ENCODE measurements at places on chromosomes 6 and 20.

DNA sequence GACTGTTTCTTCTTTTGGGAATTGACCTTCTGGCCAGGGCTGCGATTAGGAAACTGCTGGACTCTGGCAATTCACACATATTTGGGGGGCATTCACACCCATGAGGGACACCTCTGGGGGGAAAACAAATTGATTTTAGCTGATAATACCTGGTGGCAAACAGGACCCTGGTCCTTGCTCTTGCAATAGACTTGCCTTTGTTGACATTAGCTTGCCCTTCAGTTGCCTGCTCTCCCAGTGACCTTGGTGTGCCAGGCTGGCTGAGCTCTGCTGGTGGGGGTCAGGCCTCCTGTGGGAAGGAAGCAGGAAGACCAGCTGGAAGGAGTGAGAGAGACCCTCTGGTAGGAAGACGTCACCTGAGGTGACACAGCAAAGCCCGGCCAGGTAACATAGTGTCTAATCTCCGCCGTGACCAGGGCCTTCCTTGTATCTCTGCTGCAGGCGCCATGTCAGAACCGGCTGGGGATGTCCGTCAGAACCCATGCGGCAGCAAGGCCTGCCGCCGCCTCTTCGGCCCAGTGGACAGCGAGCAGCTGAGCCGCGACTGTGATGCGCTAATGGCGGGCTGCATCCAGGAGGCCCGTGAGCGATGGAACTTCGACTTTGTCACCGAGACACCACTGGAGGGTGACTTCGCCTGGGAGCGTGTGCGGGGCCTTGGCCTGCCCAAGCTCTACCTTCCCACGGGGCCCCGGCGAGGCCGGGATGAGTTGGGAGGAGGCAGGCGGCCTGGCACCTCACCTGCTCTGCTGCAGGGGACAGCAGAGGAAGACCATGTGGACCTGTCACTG is 5.3 kb downstream of the CDKN1A start:
- no peak for DNase-seq

- no peak for DNase-seq
Measured at GRCh38 chr6:153956808-153957207, 82.2 kb upstream of the OPRM1 start.

GRCh38 chr6:109916759-109917158 is 61.4 kb upstream of the GPR6 start:
- DNase-seq: no peak

- DNase-seq: no peak
Measured at GRCh38 chr20:48603116-48603818, 224.5 kb downstream of the PREX1 start.

DNA sequence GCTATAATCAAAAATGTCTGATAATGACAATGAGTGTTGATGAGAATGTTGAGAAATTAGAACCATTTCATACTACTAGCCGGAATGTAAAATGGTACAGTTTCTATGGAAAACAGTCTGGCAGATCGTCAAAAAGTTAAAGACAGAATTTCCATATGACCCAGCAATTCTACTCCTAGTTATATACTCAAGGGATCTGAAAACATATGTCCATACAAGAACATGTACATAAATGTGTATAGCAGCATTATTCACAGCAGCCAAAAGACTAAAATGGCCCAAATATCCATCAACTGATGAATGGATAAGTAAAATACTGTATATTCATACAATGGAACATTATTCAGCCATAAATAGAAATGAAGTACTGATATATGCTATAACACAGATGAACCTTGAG is 236.2 kb downstream of the BTBD9 start:
- no peak for DNase-seq

DNA sequence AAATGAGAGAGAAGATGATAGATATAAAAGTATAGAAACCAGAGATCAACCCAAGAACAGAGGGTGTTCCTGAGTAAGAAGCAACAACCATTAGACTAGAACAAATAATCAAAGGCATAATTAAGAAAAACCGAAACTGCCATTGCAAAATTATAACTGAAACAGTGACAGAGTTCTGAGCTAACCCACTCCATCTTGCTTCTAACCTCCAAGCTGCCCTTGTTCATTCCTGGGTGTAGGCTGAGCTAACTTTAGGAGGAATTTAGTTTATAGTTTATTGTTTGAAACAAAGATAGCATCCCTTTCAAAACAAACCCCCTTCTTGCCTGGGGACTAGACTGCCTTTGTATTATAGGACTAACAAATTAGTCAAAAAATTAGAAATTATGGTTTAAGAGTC is 56.1 kb upstream of the PRND start:
- no peak for DNase-seq

DNA sequence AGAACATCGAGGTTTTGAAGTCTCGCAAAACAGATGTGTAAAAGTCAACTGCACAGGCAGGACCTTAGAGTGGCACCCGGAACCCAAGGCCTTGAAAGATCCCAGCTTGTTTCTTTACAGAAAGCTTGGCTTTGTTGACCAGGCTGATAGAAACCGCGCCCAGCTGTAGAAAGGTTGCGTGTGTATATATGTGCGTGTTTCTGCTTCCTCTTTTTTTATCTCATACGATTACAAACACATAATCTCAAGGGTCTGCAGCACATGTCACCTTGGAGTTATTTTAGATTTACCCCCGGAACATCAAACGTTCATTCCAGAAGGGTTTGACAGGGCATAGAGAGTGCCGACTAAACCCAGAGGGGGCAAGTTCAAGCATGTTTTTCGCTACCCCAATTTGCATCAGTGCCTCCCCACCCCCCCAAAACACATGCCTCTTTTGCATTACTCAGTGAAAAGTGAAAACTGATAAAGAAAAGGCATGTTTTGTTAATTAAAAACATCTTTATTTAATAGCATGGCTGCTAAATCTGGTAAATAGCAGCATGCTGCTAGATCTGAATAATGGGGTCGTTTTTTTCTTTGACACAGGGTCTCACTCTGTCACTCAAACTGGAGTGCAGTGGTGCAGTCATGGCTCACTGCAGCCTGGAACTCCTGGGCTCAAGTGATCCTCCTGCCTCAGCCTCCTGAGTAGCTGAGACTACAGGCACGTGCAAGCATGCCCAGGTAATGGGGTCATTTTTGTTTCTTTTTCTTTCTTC is 33.2 kb upstream of the NCOA3 start:
- no peak for DNase-seq

DNA sequence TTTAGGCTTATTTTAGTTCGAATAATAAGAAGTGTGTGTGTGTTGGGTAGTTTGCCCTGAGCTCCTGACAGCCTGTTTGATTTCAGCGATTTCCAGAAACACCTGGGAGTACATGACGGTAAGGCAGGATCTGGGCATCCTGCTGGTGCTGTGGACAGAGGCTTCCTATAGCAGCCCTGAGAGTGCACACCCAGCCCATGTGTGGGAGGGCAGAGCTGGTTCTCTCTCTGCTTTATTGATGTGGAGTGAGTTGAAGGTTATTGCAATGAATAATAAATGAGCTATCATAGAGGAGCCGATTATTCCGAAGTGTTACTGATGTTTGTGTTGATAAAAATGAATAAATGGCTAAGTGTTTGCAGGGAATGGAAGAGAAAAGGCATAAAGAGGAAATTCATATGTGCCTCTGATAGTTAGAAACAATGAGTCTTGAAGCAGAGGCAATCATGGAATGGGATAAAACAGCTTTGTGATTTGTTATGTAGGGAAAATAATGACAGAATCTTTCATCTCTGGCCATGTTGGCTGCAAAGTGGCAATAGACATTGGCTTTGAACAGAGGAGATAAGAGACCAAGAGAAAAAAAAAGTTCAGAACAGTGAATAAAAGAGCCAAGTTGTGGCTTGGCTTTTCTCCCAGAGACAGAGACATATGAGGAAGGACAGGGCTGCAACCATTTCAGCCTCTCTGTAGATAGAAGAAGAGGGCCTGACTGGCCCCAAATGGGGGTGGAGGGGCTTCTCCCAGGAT is 166.2 kb upstream of the CHD6 start:
- no peak for DNase-seq

GRCh38 chr6:121413879-121414278 is 21.6 kb upstream of the GJA1 start:
- no peak for DNase-seq

GRCh38 chr6:41767112-41767833 is 12.4 kb downstream of the FRS3 start:
- peak; percentile 33 for DNase-seq

DNA sequence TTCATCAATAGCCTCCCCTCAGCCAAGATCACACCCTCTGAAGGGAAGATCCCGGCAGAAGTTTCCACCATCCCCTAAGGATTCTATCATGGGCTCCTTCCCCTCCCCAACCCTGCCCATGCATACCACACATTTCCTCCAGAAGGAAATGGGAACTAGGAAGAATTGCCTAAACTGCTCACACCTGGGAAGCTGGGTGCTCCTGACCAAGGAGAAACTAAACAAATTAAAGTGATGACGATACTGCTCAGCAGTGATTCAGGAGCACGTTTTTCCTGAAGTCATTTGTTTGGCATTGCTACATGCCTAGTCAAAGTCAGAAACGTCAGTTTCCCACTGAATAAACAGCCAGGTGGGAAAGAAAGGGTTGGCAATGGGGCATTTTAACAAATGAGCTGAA is 136.1 kb upstream of the CDYL start:
- no peak for DNase-seq

GRCh38 chr20:54292185-54292584 is 84.3 kb downstream of the PFDN4 start:
- peak; percentile 12 for DNase-seq

GRCh38 chr20:5539691-5540090 is 210.5 kb upstream of the SHLD1 start:
- DNase-seq: no peak

DNA sequence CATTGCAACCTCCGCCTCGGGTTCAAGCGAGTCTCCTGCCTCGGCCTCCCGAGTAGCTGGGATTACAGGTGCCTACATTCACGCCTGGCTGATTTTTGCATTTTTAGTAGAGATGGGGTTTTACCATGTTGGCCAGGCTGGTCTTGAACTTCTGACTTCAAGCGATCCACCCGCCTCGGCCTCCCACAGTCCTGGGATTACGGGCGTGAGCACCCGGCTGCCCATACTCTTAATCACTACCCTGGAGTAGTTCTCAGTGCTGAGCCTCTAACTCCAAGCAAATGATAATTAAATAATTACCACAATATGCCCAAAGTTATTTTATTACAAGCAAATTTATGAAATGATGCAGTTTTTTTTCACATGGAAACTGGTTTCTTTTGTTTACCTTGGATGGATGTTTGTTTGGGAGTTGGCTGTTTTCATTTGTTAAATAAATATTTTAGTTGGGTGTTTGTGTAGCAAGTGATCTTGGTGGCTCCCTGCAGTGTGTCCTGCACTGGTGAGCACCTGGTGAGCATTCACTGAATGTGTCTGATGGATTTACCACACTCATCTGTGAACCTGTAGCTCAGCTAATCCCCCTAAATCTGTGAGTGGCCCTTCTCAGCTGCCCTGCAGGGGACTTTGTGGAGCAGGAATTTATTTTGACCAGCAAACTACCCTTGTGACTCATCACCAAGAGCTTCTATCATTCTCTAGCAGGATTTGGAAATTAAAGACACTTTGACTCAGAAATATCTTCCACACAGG is 36.9 kb downstream of the UTRN start:
- DNase-seq: peak; percentile 45

DNA sequence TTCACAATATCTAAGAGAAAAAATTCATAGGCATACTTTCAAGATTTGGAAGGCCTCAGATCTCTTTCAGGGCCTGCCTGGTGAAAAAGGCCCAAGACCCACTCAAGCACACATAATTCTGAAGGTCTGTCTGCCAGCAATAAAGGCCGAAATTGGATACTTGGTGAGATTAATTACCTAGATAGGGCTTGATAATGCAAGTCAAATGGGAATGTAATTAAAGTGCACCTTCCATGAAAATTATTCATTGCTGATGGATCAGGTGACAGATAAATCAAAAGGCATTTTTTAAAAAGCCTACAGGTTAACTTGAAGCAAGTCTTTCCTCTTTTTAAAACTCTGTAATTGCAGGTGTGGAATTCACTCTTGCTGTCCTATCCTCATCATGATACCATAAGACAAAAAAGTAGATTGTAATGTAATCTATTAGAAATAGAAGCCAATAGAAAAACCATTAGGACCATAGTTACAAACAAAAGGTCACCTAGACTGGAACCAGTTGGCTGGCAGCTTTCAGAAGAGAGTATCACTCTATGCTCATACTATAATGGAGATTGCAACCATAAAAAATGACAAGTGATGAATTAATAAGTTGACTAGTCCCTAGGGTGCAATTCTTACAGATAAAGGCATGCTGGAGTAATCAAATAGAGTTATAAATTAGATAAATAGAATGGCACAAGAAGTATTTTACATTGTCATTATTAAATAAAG is 77.3 kb downstream of the EPHA7 start:
- no peak for DNase-seq

DNA sequence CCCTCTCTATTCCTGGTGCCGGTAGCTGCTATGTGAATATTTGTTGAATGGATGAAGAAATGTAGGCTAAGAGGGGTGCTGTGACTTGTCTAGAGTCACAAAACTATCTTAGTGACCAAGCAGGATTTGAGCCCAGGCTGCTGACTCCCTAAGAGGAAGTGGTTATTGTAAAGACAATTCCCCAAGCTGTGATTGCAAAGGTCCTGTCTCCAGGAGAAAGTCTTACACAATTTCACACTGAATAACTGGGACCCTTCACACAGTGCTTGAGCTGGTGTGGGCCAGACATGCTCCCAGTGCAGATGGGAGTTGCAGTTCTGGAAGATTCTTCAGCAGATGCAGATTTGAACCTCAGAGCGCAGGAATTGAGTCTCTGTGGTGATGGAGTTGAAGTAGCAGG is 38.1 kb downstream of the IYD start:
- no peak for DNase-seq

DNA sequence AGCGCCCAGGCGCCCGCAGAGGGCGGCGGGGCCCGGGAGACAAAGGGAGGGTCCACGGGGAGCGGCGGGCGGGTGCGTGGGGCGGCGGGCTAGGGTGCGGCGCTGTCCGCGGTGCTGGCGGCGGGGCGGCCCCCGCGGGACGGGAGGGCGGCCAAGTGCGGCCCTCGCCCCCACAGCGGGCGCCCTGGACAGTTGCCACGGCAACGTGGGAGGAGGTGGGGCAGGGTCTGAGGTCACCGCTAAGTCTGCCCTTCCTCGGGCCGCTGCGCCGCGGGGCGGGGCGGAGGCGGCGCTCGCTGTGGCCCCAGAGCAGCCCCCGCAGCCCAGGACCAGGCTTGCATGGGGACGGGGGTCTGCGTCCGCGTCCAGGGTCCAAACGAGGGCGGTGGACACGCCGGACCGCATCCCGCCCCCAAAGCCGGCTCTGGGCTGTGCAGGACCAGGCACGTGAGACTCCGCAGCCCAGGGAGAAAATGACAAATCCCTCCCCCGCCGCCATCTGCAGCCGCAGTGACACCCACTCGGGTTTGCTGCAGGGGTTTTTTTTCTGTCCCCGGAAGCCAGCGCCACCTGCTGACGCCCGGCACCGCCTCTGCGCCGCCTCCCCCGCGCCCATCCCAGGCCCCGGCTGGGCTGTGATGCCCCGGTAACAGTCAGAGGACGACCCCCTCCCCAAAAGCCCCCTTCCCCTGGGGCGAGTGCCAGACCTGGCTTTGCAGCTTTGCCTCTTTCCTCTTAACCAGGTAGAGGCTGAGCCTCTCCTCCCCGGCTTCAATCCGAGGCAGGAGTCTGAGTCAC is 36.8 kb downstream of the YTHDF1 start:
- no peak for DNase-seq

- peak; percentile 82 for DNase-seq
Measured at GRCh38 chr20:37297066-37297736, 7.7 kb downstream of the MANBAL start.

Measured in astrocyte of the spinal cord (primary cell).